ENCODE measurements at places on chromosomes 13 and 19.

DNA sequence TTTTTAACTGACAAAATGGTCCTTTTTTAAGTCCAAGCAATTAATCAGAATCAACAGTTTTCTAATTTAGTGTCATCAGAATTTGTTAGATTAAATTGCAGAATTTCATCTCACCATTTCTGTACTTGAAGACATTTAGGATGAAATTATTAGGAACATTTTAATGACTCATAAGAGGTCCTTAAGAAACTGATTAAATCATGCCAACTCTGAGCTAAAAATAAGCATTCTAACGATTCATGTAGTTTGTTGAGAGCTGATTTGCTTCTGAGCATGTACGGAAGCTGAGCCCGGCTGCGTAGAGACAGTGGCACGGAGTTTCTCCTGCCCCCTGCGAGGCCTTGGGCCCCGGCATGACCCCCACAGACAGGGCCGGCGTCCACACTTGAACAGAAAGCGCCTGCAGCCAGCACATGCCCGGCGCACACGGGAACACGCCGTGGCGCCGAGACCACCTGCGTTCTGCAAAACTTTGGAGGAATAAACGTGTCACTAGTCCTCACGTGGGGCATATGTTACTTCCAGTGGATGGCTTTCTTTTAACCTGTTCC, 89.7 kb upstream of the MCF2L start:
- no peak for DNase-seq

GRCh38 chr19:3506384-3507340, 551 bp downstream of the FZR1 start:
- peak; percentile 1 for DNase-seq

DNA sequence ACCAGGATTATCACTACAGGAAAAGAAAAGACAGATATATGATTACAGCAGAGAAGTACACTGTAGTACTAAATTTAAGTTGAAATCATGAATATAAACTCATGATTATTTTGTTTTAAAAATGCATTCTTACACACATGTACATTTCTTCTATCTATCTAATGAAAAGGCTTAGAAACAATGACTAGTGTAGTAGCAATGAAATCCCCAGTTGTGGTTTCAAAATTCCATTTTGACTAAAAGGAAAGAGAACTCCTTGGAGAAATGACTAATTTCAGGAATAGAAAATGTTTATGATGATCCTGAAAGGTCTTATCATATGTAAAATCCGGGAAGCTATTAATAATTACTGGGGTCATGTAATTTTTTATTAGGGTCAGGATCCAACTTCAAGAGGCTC, 195.0 kb upstream of the STARD13 start:
- DNase-seq: no peak

GRCh38 chr19:17323964-17324332, 10.7 kb downstream of the ANO8 start:
- DNase-seq: peak; percentile 64

- no peak for DNase-seq
Observed at GRCh38 chr19:3407556-3408516, 41.5 kb downstream of the NFIC start.

DNA sequence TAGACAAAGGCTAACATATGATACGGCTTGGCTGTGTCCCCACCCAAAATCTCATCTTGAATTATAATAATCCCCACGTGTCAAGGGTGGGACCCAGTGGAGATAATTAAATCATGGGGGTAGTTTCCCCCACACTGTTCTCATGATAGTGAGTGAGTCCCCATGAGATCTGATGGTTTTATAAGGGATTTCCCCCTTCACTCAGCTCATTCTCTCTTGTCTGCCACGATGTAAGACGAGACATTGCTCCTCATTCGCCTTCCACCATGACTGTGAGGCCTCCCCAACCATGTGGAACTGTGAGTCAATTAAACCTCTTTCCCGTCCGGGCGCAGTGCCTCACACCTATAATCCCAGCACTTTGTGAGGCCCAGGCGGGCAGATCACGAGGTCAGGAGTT, 143.5 kb downstream of the RXFP2 start:
- no peak for DNase-seq

GRCh38 chr13:44930963-44931623, 58.2 kb downstream of the NUFIP1 start:
- no peak for DNase-seq

DNA sequence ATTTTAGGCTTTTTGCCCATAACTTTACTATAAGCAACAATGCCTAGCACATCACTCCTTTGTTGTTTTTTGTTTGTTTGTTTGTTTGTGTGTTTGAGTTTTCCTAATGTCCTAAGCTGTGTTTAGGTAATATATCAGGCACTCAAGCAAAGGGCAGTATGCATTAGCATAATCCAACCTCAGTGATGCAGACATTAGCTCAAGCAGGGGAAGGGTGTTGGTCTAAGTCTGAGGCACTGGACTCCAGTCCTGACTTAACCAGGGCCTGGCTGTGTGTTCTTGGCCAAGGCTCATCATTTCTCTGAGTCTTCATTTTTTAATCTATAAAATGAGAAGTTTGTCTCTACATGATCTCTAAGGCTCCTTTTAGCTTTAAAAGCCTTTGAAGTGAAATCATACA, 65.9 kb upstream of the RFC3 start:
- no peak for DNase-seq

DNA sequence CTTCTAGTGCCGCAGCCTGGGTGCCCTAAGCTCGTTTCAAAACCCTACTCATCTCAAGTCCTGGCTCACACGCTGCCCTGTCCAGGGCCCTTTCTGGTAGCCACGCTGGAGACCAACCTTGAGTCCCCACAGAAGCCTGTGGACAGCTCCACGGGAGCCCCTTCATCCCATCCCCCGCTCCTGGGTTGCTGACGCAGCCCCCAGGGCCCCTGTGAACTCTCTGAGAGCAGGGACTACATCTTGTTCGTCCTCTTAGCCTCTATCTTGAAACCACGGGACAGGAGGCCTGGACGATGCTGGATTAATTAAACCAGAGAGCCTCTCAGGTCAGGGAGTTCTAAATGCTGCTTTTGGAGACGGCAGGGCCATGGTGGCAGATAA, 7.4 kb downstream of the MLLT1 start:
- no peak for DNase-seq

DNA sequence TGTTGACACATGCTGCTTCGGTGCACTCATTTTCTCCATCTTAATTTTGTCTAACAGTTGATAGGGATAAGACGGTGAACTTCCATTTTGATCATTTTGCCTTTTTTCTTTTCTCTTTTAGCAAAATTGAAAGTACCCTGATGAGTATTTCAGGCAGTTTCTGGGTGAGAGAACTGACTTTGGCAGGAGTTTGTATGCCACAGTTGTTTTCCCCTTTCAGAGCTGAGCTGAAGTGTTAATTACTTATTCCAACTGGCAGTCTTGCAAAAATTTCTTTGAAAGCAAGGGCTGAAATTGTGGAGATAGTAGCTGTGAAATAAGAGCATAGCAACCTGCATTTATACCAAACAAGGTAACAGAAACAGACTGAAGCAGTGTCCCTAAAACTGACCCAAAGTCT, 180.2 kb downstream of the SLITRK5 start:
- no peak for DNase-seq

DNA sequence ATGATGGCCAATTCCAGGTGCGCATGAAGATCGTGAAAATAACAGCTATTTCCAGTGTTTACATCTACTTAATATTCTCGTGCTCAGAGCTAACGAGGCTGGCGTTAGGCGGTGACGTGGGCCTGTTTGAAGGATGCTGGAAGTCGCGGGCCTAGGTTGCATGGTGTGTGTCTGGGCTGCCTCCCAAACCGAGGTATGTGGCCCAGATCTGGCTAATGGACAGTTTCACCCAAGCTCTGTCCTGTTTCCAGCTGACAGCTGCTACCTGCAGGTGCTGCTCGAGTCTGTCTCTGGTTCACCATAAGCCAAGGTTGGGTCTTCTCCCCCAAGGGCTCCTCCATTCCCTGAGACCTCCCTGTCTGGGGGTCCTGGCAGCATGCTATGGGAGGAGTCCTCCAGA, 40.5 kb upstream of the KCTD15 start:
- DNase-seq: no peak

GRCh38 chr19:2888731-2889224, 11.9 kb upstream of the ZNF57 start:
- no peak for DNase-seq

DNA sequence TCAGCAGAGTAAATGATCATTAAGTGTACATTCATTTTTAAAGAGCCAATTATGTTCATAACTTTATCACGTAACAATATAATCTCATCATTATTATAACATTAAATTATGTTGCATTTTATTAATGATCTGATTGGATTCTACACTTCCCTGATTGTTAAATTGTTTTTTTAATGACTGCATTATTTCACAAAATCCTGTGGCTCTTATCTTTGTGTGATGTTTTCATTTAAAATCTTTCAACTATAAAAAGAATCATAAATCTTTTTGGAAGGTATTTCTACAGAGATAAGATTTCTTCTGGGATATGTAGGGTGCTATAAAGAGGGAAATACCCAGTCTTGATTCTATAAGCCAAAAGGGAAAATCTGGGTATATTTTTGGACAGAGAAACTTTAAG, 101.7 kb downstream of the ZIC5 start:
- DNase-seq: no peak

DNA sequence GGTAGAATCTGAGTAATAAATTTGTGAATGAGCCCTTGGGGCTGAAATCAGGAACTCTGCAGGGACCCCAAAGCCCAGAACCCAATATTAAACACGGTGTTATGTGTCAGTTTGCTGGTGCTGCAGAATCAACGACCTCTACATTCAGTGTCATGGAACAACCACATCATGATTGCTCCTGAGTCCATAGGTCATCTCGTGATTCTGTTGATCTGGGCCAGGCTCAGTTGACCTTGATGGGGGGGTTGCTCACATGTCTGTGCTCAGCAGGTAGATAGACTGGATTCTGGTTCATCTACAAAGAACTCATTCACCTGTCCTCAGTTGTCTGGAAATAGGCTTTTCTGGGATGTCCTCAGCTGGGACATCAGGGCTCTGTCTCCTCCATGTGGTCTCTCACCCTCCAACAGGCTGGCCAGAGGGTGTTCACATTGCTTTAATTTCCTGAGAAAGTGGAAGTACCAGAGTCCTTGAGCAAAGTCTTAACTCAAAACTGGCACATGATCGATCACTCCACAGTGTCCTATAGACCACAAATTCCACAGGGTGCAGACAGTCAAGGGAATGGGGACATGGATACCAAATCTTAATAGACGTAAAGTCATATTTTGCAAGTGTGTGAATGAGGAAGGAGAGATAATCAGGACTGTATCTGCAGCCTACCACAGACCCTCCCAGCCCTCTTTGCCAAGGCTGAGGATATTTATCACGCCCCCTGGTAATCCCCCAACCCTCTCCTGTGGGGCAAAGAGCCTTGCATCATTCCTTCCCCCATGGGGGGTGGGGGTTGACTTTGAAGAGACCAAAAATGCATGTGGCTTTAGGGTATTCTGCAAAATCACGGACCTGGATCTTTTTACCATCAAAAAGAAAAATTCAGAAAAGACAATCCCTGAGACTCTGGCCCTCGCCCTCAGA, 39.3 kb upstream of the IGFL1 start:
- no peak for DNase-seq

GRCh38 chr13:33235078-33235477, 50.5 kb downstream of the STARD13 start:
- no peak for DNase-seq

- no peak for DNase-seq
Observed at GRCh38 chr19:29504454-29504853, 21.3 kb upstream of the VSTM2B start.

GRCh38 chr13:45896285-45896684, 44.7 kb upstream of the SIAH3 start:
- DNase-seq: no peak

DNA sequence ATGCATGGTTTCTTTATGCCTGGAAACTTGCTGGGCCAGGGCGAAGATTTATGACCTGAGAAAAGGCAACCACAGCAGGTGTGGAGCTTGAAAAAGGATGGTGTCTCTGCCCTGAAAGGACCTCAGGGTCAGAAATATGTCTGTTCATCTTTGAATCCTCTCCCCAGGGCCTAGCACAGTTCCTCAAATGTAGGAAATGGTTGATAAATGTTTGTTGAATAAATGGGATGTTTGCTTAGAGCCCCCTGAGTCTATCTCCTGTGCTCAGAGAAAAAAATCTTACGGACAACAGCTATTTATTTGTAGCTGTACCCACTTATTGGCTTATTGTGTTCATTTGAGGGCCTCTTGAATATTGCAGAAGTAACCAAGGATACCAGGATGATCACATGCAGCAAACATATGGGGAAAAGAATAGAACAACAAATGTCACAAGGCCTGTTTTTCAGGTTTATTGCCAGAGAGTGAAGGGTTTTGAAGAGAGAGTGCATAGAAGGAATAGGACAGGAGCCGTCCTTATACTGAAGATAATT, 114.5 kb downstream of the KLF5 start:
- DNase-seq: no peak

DNA sequence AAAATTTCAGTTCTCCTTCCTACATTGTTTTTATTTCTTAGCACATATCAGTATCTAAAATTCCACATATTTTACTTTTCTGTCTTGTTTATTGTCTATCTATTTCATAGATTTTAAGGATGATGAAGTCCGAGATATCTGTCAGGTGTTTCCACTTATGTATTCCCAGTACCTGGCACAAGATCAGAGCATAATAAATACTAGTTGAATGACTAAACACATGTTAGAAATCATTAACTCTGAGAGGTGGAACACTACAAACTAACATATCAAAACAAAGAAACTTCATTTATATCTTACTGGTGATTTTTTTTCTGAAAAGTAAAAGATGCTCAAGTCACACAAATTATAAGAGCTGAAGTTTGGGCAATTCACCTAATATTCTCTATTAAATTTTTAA, 1208.3 kb downstream of the PCDH9 start:
- no peak for DNase-seq

- no peak for DNase-seq
Observed at GRCh38 chr13:60143775-60144174, 20.0 kb downstream of the DIAPH3 start.

- no peak for DNase-seq
Observed at GRCh38 chr19:33703821-33704220, 82.1 kb downstream of the CHST8 start.

- DNase-seq: no peak
Observed at GRCh38 chr13:33303855-33304597, 18.5 kb upstream of the STARD13 start.

DNA sequence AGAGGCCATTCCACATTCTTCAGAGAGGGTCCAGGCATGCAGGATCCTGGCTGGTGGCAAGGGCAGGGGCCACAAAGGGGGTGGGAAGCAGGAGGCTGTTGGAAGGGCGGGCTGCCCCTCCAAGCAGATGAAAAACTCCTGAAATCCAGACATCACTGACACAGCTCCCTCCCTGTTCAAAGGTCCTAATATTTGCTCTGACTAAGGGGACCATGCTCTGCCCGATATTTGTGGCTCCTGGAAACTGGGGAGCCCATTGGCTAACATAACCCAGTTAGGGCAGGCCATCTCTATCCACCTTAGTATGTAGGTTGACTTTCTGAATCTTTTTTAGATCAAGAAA, 3.3 kb upstream of the CDX2 start:
- DNase-seq: no peak

Measured in CD14-positive monocyte (primary cell).